Stimulated activated CD4-positive, alpha-beta T cell treated with anti-CD3 and anti-CD28 coated beads, Interleukin-15, amount 100 ng/mL, for 1 hour (primary cell): ENCODE measurements at places on chromosomes 5 and 9.

- DNase-seq: no peak
Measured at GRCh38 chr9:68805890-68806517, 101.0 kb downstream of the PIP5K1B start.

GRCh38 chr5:95864944-95865504, 42.5 kb upstream of the GLRX start:
- no peak for DNase-seq

DNA sequence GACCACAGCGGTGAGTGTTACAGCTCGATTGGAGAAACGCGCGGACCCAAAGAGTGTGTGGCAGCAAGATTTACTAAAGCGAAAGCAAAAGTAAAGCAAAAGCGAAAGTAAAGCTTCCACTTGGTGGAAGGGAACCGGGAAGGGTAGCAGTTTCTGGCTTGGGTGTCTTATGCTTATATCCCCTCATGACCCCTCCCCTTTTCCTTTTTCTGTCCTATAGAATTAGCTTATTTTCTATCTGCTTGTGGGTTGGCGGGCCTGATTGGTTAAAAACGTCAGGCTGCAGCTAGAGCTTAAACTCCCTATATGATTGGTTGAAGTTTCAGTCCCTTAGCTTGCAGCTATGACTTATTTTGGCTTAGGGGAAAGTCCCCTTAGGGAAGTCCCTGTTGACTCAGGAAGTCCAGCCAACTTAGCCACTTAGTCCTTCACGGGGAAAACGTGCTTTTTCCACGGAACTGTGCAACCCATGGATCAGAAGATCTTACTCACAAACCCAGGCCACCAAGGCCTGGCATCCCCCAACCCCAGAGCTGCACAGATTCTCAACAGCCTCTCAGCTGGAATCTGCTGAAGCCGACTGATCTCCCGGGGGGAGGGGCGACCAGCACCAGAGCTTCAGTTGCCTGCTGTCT, 114.2 kb upstream of the ADAMTS16 start:
- no peak for DNase-seq

- no peak for DNase-seq
Measured at GRCh38 chr9:134640506-134641172, 964 bp upstream of the COL5A1 start.

- no peak for DNase-seq
Measured at GRCh38 chr9:107276966-107277710, 5.9 kb upstream of the RAD23B start.

- no peak for DNase-seq
Measured at GRCh38 chr5:67028371-67028770, 168.2 kb downstream of the CD180 start.
